ENCODE measurements at places on chromosomes 13 and 19.

- DNase-seq, result no peak
Observed at GRCh38 chr19:31519908-31520307, 170.7 kb upstream of the TSHZ3 start.

- DNase-seq, result peak; percentile 53
Observed at GRCh38 chr13:101576455-101576854, 124.0 kb downstream of the ITGBL1 start.

- DNase-seq, result no peak
Observed at GRCh38 chr13:44404261-44405132, 30.9 kb downstream of the SERP2 start.

DNA sequence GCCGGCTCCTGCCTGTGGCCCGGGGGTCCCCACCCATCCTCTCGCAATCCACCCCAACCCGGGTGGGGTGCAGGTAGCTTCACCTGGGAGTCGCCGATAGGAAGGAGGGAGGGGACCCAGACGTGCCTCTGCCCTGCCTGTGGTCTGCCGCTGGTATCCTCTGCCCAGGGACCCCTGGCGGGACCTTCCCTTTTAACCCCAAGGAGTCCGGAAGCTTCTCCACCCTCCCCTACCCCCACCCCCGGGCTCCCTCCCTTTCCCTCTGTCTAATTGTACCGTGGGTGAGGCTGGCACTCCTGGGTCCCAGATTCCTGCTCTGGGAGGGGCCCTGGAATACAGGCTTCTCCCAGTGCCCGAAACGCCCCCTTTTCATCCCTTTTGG lies at the start of gene KLK10:
TSS of gene KLK10 (minus strand) at position 166 of the 382 bp plus-strand sequence. CDS start 579 bp downstream, outside the sequence.
- no peak for DNase-seq

GRCh38 chr19:4279267-4279529 lies 132 bp downstream of the SHD start:
- no peak for DNase-seq

GRCh38 chr13:43153436-43154090 lies 130.2 kb downstream of the DNAJC15 start:
- peak; percentile 43 for DNase-seq

DNA sequence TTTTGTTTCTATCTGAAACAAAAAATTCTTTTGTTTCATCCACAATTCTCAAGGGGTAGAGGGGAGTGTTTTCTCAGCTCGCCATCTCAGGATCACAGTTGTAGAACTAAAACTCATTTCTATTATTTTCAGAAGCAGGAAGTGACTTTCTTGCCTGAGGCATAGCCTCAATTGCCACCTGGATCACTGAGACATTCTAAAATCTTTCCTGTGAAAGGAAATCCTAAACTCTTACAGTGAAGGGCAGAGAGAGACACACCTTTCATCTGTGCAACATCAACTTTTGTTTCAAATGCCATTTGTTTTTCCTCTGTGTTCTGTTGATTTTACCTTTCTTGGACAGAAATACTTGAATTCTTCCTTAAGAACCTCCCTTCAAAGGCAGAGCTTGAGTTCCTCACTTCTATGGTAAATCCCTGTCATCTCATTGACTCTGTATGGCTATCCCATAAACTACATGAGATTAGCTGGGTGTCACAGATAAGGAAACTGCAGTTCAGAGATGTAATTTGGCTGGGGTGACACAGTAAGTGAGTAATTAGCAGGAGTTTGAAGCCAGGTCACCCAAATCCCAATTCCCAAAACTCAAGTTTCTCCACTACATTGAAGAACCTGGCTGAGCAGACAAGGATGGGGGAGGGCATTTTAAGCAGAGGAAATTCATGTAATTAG lies 224.4 kb upstream of the HTR2A start:
- no peak for DNase-seq

- DNase-seq, result no peak
Observed at GRCh38 chr19:15995536-15995935, 46.7 kb downstream of the OR10H4 start.

All from smooth muscle cell of the brain vasculature (primary cell).